Adipocyte (in vitro differentiated cells): ENCODE measurements at places on chromosomes 2 and 18.

DNA sequence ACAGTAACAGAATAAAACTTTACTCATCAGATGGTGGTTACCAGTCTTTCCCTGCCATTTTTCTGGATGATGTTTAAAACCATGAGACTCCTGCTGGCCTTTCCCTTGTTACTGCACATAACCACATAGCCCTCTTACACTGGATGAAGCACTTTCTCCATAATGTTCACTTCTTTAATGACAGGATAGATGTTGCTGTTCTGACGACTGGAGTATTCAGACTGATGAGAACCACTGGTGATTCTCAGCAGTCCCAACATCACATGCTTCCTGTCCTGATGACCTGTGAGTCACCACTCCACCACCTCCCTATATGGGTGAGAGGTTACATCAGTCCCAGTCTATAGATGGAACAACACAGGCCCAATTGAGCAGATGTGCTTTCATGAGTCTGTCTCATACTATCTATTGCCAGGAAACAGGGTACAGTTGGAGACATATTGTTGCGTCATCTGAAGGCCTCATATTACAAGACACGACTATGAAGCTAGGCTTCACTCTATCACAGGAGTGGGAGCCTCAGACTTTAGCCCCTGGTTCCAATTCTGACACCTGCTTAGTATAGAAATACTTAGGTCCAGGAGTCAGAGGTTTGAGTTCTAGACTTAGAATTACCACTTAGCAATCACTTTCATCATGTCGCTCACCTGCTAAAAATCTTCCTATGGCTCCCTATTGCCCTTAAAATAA, 145.7 kb upstream of the KLF7 start:
- peak; percentile 75 for DNase-seq

DNA sequence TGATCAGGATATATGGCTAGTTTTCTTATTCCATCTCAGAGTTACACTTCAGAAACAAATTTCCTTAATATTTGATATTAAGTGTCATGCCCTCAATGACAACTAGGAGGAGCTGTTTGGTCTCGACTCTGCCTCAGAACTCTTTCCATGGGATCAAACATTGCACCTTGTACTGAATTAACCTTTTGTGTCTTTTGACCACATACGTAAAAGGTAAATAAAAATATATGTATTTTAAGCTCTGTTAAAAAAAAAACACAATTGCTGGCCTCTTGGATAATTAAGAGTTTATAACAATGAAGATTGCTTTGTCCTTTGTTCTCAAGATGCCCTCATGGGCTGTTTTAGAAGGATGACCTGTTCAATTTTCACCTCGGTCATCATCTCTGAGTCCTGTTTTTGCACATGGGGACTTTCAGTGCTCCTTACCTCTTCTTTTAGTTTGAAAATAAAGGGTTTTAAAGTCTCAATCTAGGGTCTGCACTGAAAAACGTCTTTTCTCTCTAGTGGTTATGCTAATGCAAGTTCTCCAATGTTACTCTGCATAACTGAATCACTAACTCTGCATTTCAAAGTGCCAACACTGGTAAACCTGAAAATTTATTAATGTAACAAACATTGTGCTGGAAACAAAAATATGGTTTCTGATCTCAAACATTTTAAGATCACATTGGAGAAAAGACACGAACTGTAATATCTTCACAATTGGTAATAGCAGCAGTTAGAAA, 18.8 kb upstream of the FN1 start:
- peak; percentile 70 for DNase-seq

DNA sequence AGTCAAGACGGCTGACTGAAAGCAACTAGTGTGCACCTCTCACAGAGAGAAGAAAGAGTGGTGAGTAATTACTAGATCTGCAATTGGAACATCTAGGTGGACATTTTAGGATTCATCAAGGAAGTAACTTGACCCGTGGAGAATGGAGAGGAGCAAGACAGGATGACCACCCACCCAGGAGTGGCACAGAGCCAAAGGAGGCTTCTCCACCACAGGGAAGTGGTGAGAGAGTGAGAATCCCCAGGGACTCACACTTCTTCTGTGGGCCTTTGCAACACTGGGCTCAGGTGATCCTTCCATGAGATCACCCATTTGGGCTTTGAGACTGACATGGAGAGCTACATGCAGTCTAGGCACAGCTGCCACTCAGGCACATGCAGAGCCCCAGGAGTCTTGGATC, 132.8 kb upstream of the GALNT5 start:
- no peak for DNase-seq

DNA sequence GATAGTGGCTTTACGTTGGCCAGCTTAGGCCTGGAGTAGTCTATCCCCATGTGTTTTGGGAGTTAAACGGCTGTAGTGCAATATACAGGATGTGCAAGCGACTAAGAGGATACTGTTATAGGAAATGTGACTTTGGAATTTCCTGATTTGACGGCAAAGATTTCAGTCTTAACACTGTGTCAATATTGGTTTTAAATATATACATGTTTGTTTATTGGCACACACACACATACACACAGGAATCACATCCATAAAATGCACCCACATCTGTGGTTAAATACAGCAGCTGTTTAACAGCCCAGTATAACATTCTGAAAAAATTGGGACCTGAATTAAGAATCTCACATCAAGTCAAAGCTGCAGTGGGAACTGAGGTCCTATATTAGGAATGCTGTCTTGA, 347.1 kb downstream of the TXNL1 start:
- no peak for DNase-seq

DNA sequence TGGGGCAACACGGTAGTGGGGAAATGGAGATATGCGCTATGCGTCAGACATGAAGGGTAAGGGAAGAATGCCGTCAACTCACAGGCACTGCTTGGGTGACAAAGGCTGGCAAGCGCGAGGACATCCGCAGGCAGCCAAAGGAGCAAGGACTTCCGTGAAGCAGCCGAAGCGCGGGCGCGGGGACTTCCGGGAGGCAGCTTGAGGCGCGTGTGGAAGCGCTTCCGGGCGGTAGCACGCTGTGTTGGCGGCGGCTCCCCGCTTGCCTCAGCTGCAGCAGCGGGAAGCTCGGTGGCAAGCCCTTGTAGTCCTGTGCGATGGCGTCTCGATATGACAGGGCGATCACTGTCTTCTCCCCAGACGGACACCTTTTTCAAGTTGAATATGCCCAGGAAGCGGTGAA, at the start of gene PSMA8:
Gene PSMA8 (plus strand): TSS at position 218 of the 400 bp plus-strand sequence. CDS start 97 bp downstream, at position 315.
- DNase-seq: no peak

DNA sequence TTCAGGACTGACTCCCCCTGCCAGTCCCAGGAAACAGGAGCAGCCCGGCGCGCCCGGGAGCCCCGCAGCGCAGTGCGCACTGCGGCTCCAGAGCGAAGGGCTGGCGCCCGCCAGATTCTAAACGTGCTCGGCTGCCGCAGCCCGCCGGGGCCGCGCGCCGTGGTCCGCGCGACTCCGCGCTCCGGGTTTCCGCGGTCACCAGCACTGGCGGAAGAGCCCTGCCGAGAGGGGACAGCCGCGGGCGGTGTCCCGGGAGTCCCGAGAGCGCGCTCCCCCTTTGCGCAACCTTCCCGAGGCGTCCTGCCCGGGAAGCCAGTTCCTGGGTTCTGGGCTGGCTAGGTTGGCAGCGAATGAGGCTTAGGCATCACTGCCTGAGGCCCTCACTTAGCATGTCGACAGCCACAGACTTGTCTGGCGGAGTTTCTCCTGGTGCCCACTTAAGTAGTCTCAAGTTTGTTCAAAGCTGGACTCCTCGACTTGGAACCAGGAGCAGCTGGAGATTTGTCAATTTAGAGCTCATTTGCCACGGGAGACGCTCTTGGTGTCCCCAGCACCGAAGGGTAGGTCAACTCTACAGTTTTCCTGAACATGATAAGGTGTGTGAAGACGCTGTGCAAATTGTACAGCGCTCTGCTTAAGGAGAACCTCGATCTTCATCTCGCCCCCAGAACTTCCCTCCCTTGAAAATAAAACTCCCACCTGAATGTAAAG, 1.5 kb upstream of the VSNL1 start:
- DNase-seq: peak; percentile 93

DNA sequence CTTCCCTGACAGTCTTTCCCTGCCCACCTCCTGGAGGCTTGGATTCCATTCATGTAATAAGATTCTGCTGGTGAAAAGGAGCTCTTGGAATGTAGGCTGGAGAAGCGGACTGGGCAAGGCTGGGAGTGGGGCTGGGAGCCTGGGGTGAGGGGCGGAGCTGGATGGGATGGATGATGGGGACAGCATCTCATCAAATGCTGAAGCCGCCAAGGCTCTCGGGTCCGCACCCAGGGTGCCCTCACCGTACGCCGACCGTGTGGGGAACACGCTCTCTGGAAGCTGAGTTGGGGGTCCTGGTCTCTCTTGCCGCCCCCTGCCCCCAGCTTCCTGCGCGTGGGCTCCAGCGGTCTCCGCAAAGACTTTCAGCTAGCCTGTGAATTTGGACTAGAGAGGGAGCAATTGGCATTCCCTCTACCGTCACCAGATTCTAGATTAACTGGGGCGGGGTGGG, 9.1 kb downstream of the RAX start:
- DNase-seq: no peak

DNA sequence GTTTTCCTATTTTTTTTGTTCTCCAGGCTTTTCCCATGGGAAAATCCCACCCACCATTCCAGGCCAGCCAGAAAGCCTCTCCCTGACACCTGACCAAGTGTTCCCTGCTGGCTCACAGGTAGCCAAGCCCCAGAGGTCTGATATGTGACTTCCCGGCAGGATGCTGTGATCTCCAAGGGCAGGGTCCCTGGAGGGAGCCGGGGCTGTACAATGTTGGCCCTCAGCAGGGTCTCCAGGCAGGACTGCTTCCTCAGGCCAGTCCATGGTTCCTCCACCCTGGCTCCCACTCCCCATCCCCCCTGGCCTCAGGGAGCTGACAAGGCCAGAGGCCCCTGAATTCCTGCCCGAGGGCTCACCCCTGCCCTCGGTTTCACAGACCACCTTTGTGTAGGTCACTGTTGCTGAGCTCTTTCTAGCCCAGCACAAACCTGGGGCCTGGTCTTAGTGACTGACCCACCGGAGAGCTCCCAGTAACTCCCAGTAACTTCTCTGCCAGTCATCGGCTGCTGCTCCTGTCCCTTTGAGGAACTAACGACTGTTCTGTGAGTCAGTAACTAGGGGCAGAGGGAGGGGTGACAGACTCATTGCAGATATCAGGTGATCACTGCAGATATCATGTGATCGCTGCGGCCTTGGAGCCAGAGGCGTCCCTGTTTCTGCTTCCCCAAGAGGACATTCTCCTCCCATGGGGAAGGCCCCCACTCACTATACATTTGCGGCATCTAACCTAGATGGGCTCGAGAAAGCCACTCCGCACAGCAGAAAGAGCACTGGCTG, 38.7 kb downstream of the SDC1 start:
- DNase-seq: no peak

GRCh38 chr2:84701880-84702279, 179.0 kb downstream of the TRABD2A start:
- peak; percentile 97 for DNase-seq

DNA sequence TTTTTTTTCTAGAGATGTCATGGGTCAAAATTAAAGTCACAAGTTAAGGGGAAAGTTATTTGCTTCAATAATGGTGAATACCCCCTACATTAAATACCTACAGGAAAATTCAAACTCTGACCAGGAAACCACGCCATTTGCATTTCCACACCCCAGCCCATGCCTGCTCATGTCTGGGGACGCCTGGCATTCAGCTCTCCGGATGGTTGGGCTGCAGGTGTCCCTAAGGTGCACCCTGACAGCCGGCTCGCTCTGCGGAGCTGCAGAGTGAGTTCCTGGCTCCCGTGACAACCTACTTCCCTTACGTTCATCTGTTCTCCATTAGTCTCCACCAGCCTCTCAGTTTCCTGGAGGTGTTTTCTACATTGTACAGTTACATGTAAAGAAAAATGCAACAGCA, 122.7 kb upstream of the RIOK3 start:
- no peak for DNase-seq

DNA sequence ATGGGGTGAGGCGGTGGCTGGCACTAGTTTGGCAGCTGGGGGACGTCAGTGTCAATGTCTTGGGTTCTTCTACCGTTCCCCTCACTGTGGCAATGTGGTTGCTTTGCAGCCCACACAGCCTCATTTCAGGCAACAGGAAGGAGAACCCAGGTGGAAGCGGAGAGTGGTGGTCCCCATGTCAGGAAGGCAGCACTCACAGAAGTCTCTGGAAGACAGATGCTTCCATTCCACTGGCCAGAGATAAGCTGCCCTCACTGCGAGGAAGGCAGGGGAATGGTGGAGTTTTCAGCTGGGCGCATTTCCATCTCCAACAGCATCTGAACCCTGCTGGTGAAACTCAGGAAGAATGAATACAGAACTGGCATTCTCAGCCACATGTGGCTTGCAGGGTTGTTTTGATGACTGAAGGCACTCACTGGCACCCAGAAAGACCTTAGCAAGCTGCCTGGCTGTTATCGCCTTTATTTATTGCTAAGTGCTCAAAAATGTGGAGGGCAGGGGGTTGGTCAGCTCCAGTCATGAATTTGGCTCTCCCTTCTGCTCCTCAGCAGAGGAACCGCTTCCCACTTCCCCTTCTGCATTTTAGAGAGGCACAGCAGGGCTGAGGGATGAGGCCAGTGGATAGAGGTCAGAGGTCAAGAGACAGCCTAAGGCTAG, 19.4 kb downstream of the KCNIP3 start:
- peak; percentile 53 for DNase-seq

GRCh38 chr2:100485396-100485795, 15.1 kb downstream of the NMS start:
- DNase-seq: no peak

DNA sequence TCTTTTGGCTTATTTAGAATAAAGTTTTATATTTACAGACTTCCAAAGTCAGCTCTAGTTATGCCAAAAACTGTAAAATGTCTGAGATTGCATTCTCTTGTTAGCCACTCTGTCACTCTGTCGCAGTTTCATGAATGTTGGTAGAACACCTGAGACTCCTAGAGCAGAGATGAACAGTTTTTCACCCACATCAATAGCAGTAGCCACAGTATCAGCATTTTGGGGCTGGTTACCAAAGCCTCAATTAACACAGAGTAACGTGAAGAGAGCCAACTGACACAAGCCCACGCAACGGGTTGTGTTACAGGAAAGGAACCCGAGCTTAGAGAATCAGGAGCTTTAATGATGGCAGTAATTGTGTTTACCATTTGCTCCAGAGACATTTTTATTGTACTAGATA, 443.0 kb upstream of the SLC39A10 start:
- no peak for DNase-seq

DNA sequence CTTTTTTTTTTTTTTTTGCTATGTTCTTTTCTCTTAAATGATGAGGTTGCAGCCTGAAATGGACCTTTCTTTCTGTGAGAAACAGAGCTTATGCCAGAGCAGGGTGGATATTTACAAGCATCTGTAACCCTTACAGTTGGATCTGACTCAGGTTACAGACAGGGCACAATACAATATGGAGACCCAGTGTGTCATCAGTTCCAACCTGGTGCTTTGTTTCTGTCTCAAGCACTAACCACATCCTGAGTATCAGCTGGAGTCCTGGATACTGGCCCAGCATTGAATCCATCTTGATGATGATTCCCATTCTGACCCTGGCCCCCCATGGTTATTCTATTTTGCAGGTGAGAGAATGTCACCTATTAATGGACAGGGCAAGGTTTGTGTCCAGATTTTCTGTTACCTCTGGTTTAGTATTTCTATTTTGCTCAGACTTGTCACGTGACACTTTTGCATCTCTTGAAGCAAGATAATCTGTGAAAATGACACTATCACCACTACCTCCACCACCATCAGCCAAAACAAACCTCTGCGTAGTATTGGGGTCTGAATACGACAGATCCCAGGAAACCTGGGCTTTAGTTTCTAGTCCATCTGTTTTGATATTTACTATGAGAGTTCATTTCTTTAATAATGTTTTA, 174.0 kb downstream of the CCDC85A start:
- DNase-seq: no peak

- no peak for DNase-seq
These were observed 144.3 kb downstream of the CHST9 start for GRCh38 chr18:27040796-27041195.
